ENCODE measurements at places on chromosomes 3 and 15.

DNA sequence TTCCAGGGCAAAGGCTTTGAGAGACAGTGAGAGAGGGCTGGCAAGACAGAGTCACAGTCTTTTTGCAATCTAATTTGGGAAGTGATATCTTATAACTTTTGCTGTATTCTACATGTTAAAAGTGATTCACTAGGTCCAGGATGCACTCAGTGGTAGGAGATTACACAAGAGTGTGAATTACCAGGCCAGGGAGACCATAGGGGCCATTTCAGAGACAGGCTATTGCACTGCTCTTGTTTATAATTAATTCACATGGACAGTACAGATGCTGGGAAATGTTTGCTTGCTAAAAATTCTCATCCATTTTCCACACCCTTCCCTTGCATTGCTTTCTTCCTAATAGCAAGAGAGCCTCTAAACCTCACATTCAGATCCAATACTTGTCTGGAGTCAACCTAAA, 22.6 kb upstream of the POMGNT2 start:
- DNase-seq, result no peak

DNA sequence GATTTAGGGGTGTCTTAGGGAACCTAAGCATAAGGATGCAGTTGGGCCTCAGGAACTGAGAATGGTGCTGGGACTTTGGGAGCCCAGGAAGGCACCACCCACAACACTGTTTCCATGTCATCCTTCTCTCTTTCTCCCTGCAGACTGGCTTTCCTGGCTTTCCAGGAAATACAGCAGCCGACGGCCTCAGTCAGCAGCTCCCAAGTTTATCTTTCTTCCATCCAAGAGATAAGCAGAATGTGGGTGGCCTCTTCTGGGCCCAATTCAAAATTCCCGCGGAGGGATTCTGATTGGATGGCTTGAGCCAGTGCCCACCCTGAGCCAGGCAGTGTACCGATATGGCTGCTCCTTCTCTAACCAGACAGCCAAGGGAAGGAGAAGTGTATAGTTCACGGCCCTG, 4.5 kb upstream of the CLN6 start:
- no peak for DNase-seq

DNA sequence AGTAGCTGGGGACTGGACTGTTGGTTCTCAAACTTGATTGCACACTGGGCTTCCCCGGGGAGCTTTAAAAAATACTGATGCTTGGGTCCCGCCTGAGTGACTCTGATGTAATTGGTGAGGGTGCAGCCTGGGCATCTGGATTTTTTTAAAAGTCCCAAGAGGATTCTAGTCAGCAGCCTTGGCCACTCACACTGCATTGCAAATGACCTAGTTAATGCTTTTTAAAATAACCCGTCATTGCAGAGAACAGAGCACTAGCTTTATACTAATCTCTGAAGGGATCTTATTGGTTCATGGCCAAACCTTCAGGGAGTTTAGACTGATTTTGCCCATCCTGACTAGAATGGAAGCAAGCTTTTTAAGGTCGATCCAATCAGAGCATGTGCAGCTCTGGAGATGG, 310.6 kb upstream of the PROK2 start:
- no peak for DNase-seq

DNA sequence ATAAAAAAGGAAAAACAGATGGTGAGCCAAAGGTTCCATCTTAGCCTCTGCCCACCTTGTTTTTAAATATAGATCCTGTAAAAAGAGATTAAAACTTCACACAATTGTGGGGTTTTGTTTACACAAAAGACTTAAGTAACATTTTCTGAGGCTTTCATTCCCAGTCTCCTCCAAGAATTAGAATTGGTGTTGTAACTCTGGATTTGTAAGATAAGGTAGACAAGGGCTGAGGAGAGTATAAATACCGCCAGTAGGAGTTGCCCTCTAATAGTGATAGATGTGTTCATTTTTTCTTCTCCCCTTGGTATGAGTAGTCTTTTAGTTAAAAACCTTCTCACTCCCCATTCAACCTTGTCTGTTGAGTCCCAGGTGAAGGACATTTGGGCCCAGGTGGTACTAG, 8.5 kb downstream of the MINDY2 start:
- DNase-seq, result no peak

- DNase-seq, result no peak
Measured at GRCh38 chr3:101701696-101702634, 15.4 kb upstream of the RPL24 start.

DNA sequence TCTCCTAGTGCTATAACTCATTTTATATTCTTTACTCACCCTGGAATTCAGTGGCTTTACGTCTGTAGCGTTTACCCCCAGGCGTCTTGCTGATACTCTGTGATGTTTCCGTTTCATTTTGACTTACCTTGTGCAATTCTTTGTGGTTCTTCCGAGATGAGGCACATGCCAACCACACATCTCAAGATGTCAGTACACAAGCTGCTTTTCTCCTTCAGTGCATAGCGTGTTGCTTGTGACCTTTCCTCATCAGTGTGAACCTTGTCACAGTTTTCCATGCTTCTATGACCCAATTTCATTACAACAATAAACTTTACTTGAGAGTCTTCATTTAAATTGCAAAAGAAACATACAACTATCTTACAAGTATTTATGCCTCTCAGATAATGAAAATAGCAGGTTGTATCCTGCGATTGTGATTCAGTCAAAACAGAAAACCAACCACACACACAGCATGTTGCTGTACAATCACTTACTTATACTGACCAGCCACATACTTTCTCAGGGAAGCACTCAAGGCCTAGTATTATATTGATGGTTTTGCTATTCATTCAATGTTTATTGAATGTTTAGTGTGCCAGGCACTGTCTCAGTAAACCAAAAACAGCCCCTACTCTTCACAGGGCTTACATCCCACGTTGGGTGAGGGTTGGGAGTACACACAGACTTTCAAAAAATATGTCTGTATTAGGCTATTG, 4.6 kb upstream of the TBL1XR1 start:
- DNase-seq, result peak; percentile 58

GRCh38 chr3:171753025-171753472, 57.2 kb downstream of the PLD1 start:
- DNase-seq, result no peak

DNA sequence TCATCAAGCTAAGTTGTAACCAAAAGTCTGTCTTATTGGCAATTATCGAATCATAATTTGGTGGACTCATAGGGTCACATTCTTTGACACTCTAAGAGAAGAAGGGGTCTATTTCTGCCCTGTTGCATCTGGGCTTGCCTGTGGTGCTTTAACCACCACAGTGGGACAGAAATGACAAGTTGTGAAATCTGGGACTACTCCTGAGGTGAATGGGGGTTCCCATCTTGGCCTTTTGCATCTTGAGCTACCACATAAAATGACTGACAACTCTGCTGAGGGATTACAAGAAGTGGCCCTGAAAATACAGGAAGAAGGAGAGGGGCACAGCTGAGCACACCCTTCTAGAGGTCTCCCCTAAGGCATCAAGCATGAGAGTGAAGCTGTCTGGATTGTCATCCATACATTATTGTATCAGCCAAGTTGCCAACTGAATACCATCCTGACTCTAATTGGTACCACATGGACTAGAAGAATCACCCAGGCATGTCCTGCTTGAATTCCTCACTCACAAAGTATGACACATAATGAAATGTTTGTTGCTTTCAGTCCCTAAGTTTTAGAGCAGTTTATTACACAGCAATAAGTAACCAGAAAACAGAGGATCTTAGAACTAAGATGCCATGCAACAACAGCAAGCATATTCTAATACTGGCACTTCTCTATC, 306.5 kb downstream of the ROBO1 start:
- no peak for DNase-seq

DNA sequence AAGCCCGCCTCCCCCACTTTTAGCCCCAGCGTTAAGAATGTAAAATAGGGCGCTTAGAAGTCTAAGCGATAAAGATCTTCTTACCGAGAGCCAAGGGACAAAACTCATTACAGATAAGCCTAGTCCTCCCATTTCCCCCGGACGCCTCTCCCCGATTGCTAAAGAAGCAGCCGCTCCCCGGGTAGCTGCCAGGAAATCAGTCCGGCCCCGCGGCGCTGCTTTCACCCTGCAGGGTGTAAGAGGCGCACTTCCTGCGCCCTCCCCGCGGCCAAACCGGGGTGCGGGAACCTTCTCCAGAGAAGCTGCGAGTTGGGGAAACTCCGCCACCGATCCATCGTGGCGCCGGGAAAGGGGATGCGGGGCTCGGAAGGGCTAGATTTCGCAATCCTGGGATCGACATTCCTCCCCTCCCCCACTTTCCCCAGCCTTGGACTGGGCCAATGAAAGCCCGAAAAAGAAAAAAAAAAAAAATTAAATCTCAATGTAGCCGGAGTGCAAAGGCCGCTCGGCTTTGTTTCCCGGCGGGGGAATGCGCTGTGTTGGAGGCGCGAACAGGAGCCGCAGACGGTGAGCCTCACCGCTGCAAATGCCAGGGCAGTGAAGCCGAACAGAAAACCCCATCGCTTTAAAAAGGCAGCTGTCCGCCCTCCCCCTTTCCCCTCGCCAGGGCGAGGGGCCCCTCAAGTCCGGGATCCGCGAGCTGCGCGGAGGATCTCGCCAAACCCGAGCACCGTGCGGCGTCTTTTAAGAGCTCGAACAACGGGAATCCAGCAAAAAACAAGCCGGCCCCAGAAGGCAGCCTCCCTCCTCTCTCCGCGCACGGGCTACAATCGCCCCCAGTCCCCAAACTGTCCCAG, 626 bp upstream of the PTPRG start:
- DNase-seq, result peak; percentile 51

DNA sequence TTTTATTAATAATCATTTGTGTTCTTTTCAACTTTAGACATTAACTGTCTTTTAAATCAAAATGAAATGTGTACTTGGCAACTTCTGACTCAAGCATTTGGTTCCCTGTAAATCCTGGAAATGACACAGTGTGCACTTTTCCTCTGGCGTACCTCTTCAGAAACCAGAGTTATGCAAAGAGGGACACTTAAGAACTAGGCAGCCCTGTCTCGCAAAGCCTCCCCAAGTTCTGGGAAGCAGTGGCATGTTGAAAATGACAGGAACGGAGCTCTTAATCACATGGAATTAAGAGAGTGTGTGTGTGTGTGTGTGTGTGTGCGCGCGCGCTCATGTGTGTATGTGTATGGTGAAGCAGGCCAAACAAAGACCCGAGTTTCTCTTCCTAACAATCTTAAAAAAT, 707.4 kb downstream of the MECOM start:
- no peak for DNase-seq

GRCh38 chr15:64619880-64620839, 155.2 kb downstream of the RBPMS2 start:
- DNase-seq, result no peak

GRCh38 chr3:161142486-161142885, 37.3 kb upstream of the B3GALNT1 start:
- DNase-seq, result no peak

DNA sequence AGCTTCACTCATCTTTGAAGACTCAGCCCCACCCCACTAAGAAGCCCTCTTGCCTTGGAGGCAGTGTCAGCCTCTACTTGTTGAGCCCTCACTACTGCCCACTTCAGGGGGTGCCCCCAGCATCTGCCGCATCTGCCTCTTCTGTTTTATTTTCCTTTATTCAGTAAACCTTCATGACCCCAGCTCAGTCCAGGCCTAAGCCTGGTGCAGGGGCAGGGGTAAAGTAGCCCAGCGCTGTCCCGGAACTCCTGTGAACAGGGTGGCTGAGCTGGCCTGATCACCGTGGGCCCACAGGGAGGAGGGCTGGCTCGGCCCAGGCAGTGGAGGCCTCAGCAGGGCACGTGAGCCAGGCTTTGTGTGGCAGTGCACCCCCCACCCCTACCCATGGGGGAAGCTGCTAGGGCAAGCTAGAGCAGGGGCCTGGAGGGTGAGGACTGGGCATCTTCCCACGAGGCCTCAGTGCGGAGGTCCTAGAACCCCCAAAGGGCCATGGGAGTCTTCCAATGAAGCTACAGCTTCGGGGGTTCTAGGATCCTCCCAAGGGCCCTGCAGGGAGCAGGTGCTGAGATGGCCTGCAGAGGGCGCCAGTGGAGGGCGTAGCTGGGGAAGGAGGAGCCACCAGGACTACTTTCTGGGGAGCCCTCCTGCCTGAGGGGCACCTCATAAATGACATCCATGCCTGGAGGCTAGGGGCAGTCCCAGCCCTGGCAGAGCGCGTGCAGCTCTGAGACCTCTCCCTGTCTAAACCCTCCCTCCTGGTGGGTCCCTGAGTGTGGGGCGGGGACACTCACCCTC, 36.0 kb downstream of the TSPAN3 start:
- DNase-seq, result no peak

GRCh38 chr3:190012314-190012782, 108.3 kb downstream of the P3H2 start:
- no peak for DNase-seq

GRCh38 chr15:44804298-44805046, 68.1 kb downstream of the TRIM69 start:
- DNase-seq, result no peak

DNA sequence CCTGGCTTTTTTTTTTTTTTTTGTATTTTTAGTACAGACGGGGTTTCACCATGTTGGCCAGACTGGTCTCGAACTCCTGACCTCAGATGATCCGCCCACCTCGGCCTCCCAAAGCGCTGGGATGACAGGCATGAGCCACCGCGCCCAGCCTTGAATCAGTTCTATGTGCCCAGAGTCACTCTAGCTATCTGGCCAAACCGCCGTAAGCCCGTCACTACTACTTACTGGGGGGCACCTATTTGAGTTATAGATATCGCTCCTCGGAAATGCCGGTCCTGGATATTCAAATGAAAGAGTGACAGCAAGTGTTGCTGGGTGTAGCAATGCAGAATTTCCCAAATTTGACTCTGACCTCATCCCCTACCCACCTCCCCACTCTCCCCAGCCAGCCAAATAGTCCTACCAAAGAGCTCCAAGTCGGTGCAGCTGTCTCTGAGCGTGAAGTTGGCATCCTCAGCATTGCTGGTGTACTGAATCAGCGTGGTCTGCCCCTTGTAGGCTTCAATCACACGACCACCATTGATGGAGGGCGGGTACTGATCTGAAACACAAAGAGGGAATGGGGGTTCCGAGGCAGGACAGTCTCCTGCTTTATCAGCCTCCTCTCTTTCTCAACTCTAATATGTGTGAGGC, 38.1 kb downstream of the MUC20 start:
- no peak for DNase-seq

DNA sequence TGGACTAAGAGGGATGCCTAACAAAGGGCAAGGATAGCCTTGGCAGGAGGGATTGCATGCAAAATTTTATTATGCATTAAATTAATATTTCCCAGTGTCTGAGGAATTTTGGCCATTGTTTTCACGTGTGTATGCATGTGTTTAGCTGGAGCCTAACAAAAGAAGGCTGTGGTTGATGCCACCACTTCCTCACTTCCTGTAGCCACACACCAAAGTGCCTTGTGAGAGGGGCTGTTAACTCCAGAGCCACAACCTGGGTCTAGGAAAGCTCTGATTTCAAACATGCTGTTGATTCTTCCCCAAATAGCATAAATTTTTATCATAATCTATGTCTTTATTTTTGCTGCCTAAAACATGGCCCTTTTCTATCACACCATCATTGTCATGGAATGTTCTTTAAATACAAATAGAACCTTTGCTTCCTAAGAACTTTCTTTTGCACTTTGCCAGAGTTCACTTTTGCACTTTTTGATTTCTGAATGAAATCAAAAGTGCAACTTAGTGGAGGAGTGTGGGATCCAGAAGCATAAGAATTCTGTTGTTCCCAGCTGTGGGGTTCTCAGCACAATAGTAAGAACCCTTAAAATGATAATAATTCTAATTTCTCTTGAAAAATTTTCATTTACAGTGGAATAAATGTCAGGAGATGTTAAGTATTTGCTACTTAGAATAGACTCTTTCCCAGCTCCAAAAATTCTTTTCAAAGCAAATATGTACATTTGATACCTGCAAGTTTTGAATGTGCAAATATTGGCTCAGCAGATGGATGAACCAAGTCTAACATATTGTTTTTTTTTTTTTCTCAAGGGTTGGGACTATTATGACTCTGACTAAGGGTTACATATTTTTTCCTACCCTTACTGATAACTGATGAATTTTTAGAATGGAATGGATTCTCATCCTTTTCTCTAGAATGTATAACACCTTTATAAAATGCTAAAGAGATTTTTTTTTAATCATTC, 35.6 kb upstream of the SPTSSB start:
- DNase-seq, result no peak

All from GM18507 (cell line).